ENCODE measurements at places on chromosomes 16 and 17.
A peak's percentile ranks its signal among the peaks of the same experiment; 100 is the strongest.

GRCh38 chr16:88684569-88685155 is 1.6 kb downstream of the SNAI3 start:
- DNase-seq, result no peak

GRCh38 chr16:79713609-79714309 is 113.2 kb upstream of the MAF start:
- no peak for DNase-seq

- no peak for DNase-seq
These were observed 14.9 kb downstream of the CEP112 start for GRCh38 chr17:66177048-66177447.

- no peak for DNase-seq
These were observed 108.4 kb upstream of the METRNL start for GRCh38 chr17:82970818-82971590.

- DNase-seq, result peak; percentile 79
These were observed 18.2 kb upstream of the ABR start for GRCh38 chr17:1197781-1198490.

- DNase-seq, result peak; percentile 48
These were observed 318.4 kb downstream of the SEC14L1 start for GRCh38 chr17:77459018-77459755.

DNA sequence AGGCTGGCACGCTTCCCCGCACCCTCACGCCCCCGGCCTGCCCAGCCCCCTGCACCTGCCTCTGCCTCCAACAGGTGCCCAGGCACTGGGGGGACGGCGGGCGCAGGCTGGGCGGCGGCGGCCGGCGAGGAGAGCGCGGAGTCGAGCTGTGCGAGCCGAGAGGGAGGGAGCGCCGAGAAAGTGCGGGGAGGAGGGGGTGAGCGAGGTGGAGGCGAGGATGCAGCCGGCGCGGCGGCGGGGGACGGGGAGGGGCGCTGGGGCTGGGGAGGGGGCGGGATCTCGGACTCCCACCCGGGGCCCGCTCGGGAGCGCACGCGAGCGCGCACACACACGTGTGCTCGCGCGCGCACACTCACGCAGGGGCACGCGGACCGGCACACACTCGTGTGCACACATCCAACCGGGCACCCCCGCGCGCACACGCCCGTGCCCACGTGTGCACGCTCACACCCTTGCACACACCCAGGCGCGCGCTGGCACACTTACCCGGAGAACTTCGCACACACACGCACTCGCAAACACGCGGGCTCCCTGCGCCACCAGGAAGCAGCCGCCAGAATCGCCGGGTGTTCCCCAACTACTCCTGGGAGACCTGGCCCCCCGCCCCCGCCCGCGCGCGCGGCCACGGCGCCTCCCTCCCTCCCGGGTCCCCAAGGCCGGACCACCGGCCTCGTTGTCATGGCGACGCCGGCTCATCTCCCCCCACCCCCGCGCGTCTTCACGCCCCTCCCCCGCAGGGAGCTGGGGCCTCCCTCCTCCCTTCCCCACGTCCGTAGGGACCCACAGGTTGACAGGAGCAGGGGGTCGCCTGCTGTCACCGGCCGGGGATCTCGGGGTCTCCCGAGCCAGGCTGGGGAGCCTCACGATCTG is at the start of gene DOC2A:
TSS of gene DOC2A (minus strand) at position 184 of the 870 bp plus-strand sequence. CDS start 805 bp downstream, outside the sequence.
- peak; percentile 24 for DNase-seq

DNA sequence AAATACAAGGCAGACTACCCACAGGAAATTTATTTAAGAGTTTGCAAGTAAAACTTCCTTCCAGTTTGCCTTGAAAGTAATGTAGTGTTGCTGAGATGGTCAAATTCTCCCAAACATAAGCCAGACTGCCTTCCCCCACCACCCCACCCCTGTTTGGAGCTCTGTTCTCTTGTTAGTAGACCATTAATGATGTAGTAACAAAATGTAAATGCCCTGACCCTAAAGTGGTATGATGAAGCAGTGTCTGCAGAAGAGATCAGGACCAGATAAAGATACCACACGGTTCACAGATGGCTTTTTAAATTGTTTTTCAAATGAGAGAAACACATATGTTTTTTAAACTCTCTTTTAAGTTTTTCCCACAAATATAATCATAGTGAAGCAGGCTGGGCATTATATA is 136.4 kb upstream of the TMEM97 start:
- DNase-seq, result no peak

- DNase-seq, result no peak
These were observed 16.7 kb upstream of the TENT4B start for GRCh38 chr16:50136399-50136798.

- no peak for DNase-seq
These were observed 12.5 kb downstream of the ARL4D start for GRCh38 chr17:43411369-43411677.
